Activated T-helper 1 cell treated with anti-CD3 and anti-CD28 coated beads, Interleukin-12 subunit alpha, Interleukin-12 subunit beta, Interleukin-2, Interleukin-4 antibody, amounts not matched to agents 30 ng/mL and 10 ng/mL and 1 ng/mL, durations not matched to agents 14 hours and 24 hours and 36 hours (primary cell): ENCODE measurements at places on chromosomes 12 and 14.

- no peaks in the 10 kb centered on the region for H3K27me3 ChIP-seq
- no peak overlapping the region for H3K4me3 ChIP-seq
- H3K36me3 ChIP-seq: no peaks in the 10 kb centered on the region
- no peak overlapping the region for H3K27ac ChIP-seq
- DNase-seq: no peak
These were observed 14.4 kb downstream of the PLEKHG7 start for GRCh38 chr12:92717202-92717601.

DNA sequence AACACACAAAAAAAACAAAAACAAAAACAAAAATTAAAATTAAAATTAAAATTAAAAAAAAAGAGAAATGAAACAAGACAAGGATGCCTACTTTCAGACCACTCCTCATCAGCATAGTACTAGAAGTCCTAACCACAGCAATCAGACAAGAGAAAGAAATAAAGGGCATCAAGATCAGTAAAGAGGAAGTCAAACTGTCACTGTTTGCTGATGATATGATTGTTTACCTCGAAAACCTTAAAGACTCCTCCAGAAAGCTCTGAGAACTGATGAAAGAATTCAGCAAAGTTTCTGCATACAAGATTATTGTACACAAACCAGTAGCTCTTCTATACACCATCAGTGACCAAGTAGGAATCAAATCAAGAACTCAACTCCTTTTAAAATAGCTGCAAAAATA is 29.2 kb downstream of the ALG10 start:
- no peak overlapping the region for H3K4me3 ChIP-seq
- DNase-seq: no peak
- no peak overlapping the region for H3K27ac ChIP-seq
- H3K27me3 ChIP-seq: no peaks in the 10 kb centered on the region

- no peaks in the 10 kb centered on the region for H3K36me3 ChIP-seq
- H3K27ac ChIP-seq: no peak overlapping the region
- no peak overlapping the region for H3K4me3 ChIP-seq
- peaks cover 17% of the 10 kb centered on the region for H3K27me3 ChIP-seq
These were observed 48.2 kb upstream of the FRMD6 start for GRCh38 chr14:51603495-51603894.

GRCh38 chr12:100753837-100754236 is 40.7 kb upstream of the ANO4 start:
- H3K4me1 ChIP-seq: no peaks in the 10 kb centered on the region
- no peak overlapping the region for H3K27ac ChIP-seq
- DNase-seq: no peak
- H3K27me3 ChIP-seq: peaks cover 2% of the 10 kb centered on the region

DNA sequence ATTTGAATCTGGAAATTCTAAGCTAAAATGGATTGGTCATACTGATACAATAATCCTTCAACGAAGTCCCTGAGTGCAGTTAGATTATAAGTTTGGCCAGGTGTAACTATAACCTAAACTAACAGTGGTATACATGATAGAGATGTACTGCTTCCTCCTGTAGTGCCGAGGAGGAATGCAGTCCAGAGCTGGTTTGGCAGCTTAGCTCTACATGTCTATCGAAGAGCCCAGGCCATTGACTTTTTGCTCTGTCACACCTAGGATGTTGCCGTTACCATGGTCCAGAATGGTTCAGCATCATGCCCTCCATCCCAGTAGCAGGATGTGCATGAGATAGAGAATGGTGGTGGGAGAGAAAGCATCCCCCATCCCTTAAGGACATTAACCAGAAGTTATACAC is 318.1 kb downstream of the ZFP36L1 start:
- DNase-seq: no peak
- no peak overlapping the region for H3K27ac ChIP-seq
- peaks cover 9% of the 10 kb centered on the region for H3K4me1 ChIP-seq
- H3K4me3 ChIP-seq: no peak overlapping the region
- peaks cover 2% of the 10 kb centered on the region for H3K27me3 ChIP-seq

DNA sequence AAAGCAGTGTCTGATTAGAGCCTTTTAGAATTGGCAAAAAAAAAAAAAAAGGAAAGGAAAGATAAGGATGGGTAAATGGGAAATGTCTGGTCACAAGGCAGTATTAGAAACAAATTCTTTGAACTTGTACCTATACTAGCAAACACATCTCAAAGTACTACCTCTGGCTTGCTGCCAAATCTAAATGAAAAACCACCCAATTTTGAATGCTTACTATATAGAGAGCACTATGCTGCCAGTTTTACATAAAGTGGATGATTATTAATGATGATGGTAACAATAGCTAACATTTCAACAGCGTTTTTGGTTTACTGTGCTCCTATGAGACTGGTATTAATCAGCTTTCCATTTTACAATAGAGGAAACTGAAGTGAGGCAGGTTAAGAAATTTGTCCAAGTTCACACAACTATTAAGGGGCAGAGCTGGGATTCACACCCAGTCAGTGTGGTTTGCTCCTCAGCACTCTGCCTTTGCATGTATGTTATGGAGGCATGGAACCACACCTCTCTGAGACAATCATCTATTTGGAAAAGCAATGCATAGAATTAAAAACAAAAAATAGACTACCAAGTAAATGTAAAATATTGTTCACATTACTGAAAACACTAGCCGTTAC is 34.2 kb downstream of the ATP2B1 start:
- H3K4me3 ChIP-seq: no peak overlapping the region
- no peak overlapping the region for H3K27ac ChIP-seq
- H3K4me1 ChIP-seq: peaks cover 25% of the 10 kb centered on the region
- H3K27me3 ChIP-seq: no peaks in the 10 kb centered on the region
- DNase-seq: no peak

DNA sequence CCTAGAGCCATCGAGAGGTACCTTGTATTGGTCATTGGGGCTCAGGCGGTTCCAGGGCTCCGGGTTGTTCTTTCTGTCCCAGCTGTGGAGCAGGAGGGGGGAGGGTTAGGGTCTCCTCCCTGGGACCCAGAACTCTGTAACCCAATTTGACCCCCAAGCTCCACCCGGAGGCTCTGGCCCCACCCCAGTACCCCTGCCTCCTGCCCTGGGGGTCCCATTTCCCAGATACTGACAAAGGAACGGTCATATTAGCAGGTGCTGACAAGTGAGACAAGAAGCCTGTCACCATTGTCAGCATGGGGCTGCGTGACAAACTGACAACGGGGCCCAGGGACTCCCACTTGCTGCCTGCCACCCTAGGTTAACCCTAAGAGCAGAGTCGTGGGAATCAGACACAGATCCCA is 6.2 kb downstream of the SHMT2 start:
- peaks cover 33% of the 10 kb centered on the region for H3K36me3 ChIP-seq
- no peak overlapping the region for H3K27ac ChIP-seq

DNA sequence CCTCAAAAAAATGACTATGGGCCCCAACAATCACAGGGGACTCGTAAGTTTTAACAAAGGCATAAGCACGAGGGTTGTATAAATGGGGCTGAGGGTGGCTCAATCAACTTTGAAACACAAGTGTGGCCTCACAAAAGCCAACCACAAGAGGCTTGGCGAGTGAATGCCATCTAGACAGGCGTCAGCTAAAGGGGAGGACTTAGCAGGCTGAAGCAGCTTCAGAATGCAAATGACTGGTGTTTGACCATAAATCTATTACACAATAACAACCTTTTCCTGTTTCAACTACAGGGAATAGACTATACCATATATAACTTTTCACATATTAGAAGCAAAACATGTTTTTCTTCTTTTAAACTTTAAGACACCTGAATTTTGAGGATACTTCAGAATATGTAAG is 777.9 kb downstream of the FSCB start:
- no peaks in the 10 kb centered on the region for H3K36me3 ChIP-seq
- no peaks in the 10 kb centered on the region for H3K4me1 ChIP-seq
- H3K27me3 ChIP-seq: no peaks in the 10 kb centered on the region
- H3K4me3 ChIP-seq: no peak overlapping the region
- H3K27ac ChIP-seq: no peak overlapping the region

- DNase-seq: no peak
- peaks cover 32% of the 10 kb centered on the region for H3K4me1 ChIP-seq
- H3K4me3 ChIP-seq: no peak overlapping the region
These were observed 37.4 kb downstream of the RCOR1 start for GRCh38 chr14:102629808-102630350.
